ENCODE measurements at places on chromosomes 12 and 14.

GRCh38 chr14:70156592-70156991 lies 32.2 kb downstream of the SLC8A3 start:
- no peak for DNase-seq

GRCh38 chr12:3594966-3595365 lies 104.0 kb downstream of the PRMT8 start:
- no peak for DNase-seq

GRCh38 chr14:101564819-101565698 lies 3.8 kb downstream of the DIO3 start:
- no peak for DNase-seq

DNA sequence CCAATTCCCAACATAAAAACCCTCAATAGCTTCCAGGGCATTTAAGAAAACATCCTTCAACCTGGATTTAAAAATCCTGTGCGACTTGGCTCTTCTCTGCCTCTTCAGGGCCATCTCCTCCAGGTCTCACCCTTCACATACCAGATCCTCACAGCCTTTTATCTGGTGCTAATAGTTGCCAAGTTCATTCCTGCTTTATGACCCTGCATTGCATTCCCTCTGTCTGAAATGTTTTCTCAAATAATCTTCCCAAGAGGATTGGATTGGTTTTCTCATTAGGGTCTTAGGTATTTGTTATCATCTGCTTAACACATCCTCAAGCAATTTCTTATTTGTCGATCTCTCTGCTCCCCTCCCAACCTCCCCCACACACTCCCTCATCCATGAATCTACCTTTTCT lies 832.0 kb downstream of the GALC start:
- no peak for DNase-seq

DNA sequence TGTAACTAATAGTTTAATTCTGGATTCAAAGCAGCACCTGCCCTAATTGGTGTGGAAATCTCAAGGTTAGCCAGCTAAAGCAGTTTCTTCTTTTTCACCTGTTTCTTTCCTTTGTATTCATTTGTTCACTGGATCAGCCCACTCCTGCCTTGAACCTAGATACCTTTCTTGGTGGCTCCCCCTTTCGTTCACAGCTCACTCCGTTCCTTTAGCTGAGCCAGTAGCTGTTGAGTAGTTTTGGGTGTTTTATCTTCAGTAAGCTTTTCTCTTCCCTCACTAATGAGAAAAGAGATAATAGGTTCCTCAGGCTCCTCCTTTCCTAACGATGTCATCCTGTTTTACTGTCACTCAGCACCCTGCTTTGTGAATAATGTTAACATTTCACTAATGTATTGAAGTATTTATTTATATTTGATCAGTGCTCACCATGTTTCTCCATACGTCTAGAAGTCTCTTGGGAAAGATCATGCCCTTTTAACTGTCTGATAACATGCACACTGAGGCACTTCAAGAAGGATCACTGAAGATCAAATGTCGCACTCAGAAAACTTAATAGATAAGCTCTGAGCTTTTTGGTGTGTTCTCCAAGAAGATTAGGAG lies 121.1 kb downstream of the TGFB3 start:
- DNase-seq = no peak

GRCh38 chr12:62862259-62862881 lies 72.6 kb downstream of the PPM1H start:
- DNase-seq = no peak

DNA sequence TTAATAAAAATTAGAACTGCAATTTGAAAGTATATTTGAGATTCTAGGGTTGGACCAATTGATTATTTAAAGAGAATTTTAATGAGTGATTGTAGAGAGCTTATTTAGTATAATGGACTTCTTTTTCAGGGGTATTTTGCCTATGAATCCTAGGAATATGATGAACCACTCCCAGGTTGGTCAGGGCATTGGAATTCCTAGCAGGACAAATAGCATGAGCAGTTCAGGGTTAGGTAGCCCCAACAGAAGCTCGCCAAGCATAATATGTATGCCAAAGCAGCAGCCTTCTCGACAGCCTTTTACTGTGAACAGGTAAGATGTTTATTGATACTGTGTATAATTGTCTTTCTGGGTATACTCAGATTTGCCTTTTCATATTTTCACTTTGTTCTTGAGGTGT lies 35.9 kb upstream of the KCNMB4 start:
- DNase-seq = no peak

DNA sequence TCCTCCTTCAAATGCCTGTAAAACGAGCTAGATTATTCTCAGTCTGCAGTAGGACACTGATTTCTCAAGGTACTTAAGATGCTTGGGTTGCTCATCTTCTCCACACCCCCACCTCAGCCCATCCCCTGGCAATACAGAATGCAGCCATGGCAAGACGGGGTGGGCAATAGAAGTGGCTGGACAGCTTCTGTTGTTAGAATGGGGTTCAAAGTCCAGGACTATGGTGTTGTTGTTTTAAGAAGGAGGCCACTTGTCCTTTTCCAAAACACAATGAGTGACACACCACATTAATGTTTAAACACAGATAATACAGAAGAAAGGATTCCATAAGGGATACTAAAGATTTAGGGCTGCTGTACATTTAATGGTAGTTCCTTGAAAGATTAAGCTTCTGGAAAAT lies 188.9 kb upstream of the BCL2L14 start:
- no peak for DNase-seq
